ENCODE measurements at places on chromosomes 5 and 9.

- no peak for DNase-seq
These were observed 190.5 kb downstream of the ADCY2 start for GRCh38 chr5:7586480-7586879.

- DNase-seq, result no peak
These were observed 290.8 kb upstream of the MPDZ start for GRCh38 chr9:13570068-13570974.

- DNase-seq, result no peak
These were observed 21.1 kb downstream of the HMGXB3 start for GRCh38 chr5:150021491-150022157.

DNA sequence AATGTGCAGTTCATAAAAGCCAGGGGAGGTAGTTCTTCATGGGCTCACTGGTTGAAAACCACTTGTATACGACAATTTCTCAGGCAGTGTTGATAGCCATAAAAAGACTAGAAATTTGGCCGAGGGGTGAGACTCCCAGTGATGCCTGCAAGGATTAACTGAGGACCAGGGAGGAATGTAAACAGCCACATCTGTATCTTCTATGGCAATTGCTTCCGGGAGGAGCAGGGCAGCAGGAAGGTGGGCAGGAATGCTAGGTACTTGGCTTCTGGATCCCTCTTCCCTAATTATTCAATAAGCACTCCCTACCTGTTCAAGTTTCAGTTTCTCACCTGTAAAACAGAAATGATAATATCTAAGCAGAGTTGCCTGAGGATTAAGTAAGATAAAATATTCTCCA lies 45.4 kb downstream of the TMEM232 start:
- DNase-seq, result no peak

- no peak for DNase-seq
These were observed 248.2 kb downstream of the EFNA5 start for GRCh38 chr5:107422494-107422893.

- DNase-seq, result no peak
These were observed 365.7 kb downstream of the DEPDC1B start for GRCh38 chr5:60334281-60334713.

DNA sequence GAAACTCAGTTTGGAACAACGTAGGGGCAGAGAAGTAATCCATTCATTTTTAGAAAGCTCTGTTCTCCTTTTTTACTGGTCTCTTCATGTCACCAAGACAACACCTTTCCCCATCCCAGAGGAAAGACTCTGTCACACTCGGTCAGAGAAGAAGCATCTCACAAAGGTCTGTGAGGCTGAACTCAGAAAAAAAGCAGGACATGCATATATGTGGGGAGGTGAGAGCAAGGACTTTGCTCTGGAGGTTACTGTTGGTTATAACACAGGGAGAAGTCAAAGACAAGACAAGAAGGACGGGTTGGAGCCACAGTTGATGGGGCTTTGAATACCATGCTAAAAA lies 19.2 kb upstream of the MTMR12 start:
- no peak for DNase-seq
